ENCODE measurements at places on chromosomes 7 and 10.

DNA sequence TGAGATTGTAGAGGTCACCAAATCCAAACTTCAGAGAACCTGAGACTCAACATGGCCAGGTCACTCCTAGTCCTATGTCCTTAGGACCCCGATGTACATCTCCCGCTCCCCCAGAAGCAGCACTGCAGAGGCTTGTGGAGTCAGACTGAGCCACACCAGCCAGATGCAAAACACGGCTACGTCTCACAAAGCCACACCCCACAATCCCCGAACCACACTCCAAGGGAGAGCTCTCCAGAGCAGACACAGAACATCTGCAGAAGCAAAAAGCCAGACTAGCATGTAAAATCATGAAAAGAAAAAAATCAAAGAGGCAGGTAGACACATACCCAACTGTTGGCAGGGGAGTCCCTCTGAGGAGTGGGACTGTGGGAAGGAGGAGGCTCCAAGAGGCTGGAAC lies 104.9 kb downstream of the CTBP2 start:
- no peak for DNase-seq

GRCh38 chr10:125000366-125001312 lies 58.7 kb downstream of the ZRANB1 start:
- DNase-seq = peak; percentile 42

DNA sequence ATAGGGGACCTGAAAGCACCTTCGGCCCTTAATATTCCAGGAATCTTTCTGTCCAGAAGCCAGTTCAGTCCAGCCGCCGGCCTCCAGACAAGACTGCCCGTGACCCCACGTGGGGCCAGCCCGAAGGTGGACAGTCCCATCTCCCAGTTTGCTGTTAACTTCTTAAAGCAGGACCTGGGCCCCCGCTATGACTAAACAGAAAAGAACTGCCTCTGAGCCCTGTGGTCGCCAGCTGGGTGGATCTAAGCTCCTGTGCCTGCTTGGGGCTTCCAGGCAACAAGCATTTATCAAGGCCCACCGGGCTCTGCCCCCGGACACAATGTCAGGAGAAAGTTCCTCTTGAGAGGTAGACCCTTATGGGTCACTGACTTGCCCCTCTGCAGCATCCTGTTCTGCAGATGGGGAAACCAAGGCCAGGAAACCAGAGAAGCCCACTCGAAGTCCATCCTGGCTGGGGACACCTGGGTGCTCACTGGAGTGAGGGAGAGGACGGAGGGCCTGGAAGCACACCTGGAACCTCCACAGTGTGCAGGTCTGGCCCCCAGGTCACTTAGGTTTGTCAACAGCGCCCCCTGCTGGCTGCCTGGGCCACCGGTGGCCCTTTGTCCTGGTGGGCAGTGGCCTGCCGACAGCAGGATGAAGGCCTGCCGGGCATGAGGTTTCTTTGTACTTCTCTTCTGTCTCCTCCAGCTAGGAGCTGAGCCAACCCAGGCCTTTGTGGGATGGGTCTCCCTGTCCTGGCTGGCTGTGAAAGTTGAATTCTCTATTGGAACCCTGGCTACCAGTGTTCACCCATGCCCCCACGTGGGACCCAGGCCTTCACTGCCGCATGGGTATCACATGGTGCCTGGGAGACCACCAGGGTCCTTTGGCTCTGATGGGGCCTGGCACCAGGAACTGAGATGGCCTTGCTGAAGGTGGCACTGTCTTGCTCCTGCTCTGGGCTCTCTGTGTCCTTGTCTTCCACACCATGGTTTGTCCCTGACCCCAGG lies 128.0 kb downstream of the ZMIZ1 start:
- DNase-seq = peak; percentile 88

- DNase-seq = no peak
Observed at GRCh38 chr10:73908853-73909539, 1.9 kb upstream of the PLAU start.

GRCh38 chr10:88893611-88894010 lies 13.6 kb downstream of the STAMBPL1 start:
- no peak for DNase-seq

DNA sequence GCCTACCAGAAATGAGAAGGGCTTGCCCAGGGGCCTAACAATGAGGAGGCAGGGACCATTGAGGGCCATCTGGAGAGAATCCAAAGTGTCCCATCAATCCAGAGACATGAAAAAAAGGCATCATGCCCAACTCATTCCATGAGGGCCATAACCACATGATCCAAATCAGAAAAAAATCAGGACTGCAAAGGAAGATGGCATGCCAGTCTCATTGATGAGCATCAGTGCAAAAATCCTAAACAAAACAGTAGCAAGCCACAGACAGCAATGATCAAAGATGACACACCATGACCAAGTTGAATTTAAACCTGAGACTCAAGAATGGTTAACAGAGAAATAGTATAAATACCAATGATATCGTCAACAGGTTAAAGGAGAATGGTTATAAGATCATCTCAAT lies 7.0 kb upstream of the CYP3A4 start:
- no peak for DNase-seq

DNA sequence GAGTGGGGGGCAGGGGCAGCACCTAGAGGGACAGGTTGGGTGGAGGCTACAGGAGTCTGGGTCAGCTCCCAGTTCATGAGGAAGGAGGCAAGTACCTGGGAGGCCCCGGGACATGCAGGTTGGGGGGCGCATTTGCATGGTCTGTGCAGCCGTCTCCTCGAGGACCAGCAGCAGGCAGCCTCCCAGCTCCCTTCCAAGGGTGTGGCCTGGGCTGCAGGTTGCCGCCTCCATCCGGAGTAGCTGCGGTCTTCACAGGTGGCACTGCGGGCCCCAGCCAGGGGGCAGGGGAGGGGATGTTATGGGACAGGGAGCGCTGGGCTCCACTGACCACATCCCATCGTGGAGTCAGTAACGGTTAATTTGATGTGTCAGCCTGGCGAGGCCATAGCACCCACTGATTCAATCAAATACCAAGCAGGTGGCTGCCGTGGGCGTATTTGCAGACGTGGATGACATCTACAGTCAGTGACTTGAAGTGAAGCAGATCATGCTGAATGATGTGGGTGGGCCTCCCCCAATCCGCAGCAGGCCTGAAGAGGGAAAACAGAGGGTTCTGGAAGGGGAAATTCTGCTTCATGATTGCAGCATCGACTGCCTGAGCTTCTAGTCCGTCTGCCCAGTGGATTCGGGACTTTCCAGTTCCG lies 81.6 kb downstream of the PRKAG2 start:
- no peak for DNase-seq

DNA sequence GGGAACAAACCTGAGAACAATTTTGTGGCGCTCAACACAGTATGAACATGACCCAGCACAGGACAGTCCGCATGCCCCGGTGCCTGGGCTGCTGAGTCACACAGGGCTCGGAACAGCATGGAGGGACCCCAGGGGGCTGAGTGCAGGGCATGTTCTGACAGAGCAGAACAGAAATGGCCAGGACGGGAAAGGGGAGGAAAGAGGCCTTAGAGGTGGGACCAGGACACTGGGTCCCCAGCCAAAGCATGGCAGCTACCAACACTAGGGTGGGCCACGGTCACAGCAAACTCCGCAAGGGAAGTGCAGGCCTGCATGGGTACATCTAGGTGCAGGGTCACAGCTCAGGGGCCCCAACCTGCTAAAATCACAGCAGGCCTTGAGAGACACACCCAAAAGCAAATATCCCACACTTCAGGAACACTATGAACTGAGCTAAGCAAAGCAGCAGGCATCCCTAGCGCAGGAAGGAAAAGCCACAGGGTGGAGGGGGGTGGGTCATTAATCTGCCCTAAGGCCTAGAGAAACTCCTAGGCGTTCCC lies 5.6 kb downstream of the IMPDH1 start:
- no peak for DNase-seq

GRCh38 chr7:106375499-106375898 lies 90.7 kb upstream of the NAMPT start:
- DNase-seq = no peak

- no peak for DNase-seq
Observed at GRCh38 chr7:129617652-129618051, 6.1 kb downstream of the NRF1 start.

GRCh38 chr10:112766636-112767035 lies 183.4 kb upstream of the TCF7L2 start:
- DNase-seq = no peak

GRCh38 chr10:81995254-81995653 lies 120.3 kb downstream of the NRG3 start:
- DNase-seq = no peak

GRCh38 chr10:90604636-90605035 lies 253.2 kb downstream of the HTR7 start:
- DNase-seq = no peak

GRCh38 chr10:58998924-58999713 lies 177.3 kb upstream of the PHYHIPL start:
- DNase-seq = no peak

GRCh38 chr7:20236790-20237189 lies 19.6 kb upstream of the MACC1 start:
- no peak for DNase-seq

- no peak for DNase-seq
Observed at GRCh38 chr10:75417522-75417927, 13.9 kb upstream of the LRMDA start.

DNA sequence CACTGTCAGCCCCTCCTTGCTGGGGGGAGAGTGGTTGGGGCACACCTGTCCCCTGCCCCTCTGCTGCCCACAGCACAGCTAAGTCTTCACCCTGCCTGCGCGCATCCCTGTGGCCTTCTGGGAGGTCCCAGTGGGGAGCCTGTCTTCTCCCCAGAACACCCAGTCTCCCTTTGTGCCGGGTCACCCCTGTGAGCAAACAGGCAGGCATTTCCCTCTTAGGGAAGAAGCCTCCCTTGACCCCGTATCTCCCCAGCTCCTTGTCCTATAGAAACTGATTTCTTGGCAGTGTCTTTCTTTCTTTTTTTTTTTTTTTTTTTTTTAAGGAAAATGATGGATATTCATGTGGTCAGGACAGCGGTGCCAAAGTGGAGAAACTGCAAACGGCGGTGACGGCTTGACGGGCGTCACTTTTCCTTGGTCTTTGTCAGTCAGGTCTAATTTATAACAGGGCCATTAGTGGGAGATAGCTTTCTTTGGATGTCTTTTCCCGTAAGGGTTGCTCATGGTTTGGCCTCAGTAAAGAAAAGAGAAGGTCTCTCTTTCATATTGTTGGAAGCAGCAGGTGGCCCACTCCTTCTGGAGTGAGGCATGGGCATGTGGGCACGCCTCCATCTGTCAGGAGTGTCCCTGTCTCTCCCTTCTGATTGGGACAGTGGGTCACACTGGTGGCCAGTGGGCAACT lies 115.3 kb downstream of the NKX6-2 start:
- no peak for DNase-seq

DNA sequence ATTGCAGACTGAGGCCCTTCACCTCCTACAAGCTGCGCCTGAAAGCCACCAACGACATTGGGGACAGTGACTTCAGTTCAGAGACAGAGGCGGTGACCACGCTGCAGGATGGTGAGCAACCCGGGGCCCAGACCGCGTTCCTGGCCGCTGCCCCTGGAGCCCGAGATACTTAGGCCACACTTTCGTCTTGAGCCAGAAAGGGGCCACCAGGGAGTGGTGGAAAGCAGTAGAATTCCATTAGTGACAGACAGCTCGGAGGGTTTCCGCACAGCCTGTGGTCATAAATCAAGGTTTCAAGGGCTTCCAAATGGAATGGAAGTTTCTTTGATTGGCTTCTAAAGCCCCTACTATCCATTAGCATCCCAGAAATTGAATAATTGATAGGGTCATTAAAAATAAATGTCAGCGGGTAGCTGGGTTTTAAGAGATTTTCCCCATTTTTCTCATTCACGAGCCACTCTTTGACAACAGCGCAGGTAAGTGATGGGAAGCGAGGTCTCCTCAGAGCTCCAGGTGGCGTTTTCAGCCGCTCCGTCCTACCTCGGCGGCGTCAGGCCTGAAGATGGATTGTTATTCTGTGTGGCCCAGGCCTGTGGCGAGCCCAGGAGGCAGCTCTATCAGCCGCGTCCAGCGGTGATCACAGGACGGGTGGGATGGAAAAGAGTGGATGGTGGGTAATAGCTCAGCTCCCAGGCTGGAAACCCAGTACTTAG lies 523.5 kb upstream of the FOXK1 start:
- no peak for DNase-seq

DNA sequence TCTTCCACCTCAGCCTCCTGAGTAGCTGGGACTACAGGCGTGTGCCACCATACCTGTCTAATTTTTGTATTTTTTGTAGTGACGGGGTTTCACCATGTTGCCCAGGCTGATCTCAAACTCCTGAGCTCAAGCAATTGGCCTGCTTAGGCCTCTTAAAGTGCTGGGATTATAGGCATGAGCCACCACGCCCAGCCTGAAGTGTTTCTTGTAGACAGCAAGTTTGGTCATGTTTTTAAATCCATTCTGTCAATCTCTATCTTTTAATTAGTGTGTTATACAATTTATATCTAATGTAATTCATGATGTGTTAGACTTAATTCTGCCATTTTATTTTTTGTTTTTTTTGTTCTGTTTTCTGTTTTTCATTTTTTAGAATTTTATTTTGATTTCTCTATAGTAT lies 17.2 kb upstream of the MXI1 start:
- peak; percentile 27 for DNase-seq

DNA sequence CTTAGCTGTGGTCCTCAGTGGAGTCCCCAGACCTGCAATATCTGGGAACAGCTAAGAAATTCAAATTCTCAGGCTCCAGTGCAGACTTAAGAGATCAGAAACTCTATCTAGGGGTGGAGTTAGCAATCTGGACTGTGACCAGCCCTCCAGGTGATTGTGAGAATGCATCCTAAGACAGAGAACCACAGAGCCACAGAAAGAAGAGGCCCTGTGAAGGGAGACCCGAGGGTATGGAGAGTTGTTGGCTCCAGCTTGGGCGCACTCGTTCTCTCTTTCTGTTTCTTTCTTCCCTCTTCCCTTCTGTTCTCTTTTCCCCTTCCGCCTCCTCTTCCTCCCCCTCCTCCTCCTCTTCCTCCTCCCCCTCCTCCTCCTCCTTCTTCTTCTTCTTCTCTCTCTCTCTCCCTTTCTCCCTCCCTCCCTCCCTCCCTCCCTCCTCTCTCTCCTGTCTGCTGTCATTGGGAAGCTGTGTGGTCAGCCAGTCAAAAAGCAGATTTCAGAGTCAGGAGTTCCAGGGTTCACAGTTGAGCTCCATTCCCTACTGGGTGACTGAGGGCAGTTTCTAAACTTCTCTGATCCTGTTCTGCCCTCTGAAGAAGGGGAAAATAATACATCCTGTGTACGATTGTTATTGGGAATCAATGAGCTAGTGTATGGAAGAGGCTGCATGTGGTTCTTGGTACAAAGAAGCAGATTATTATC lies 62.1 kb upstream of the STEAP1B start:
- no peak for DNase-seq

GRCh38 chr7:137838706-137839315 lies 8.0 kb downstream of the DGKI start:
- peak; percentile 19 for DNase-seq

DNA sequence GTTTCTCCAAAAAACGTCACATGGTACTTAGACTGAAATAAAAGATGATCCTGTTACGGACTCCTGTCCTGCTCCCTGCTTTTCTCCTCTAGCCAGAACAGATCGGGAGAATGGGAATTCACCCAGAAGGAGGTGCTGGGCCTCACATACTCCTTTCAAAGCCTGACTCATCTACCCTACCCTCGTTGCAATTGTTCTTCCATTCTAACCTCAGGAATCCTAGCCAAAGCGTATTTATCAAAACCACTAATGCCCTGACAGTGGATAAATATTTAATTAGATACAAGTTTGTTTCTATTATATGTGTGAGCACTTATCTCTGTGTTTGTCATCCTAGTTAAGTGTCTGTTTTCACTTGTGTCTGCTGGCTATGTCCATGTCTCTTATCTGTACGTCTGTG lies 21.7 kb downstream of the ZCWPW1 start:
- no peak for DNase-seq

Data from WERI-Rb-1 (cell line).